NCI-H774 (cell line): ENCODE measurements at places on chromosomes 11 and 22.

DNA sequence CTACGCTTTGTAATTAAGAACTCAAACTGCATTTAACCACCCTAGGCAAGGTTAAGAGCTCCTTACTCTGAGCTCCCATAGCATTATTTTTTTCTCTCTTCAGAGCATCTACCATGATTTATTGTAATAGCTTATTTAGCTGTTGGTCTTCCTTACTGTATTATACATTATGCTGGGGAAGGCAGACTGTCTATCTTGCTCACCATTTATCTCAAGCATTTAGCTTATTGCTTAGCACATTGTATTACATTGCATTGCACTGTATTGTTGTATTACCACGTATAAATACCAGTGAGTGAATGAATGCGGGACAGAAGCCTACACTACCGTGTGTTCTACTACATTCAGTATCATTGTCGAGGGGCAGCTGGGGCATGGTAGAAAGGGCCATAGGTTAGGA, 324.3 kb downstream of the OPCML start:
- DNase-seq: no peak

DNA sequence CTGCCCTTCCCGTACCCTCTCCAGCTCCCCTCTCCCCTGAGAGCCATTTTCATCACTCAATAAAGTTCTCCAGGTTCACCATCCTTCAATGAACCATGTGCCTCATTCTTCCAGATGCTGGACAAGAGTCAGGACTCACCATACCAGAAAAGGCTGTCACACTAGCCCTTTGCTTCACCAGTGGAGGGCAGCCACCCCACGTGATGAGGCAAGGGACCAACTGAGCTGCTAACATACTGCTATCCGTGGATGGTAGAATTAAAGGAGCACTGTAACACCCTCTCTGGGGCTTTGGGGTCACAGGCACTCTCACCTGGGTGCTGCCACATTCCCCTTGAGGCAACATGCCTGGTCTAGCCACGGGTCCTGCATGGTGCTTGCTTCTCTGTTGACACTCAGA, 13.1 kb upstream of the OR5I1 start:
- DNase-seq: no peak

DNA sequence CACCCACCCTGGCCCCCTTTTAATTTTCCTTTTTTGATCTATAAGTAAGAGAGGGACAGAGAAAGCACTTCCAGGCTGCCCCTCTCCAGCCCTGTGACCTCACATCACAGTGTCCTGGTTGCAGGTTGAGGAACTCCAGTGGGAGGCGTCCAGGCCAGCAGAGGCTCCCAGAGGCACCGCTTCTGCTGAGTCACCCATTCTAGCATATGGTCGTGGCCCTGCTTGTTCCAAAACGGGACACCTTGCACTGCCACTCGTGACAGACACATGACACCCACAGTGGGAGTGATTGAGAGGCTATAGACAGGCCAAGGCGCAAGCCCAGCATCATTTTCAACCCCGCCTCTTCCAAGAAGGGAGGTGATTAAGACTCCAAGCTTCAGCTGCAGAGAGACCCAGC, 16.0 kb upstream of the TMPRSS4 start:
- no peak for DNase-seq

GRCh38 chr11:95306123-95306522, 75.1 kb upstream of the SESN3 start:
- no peak for DNase-seq

DNA sequence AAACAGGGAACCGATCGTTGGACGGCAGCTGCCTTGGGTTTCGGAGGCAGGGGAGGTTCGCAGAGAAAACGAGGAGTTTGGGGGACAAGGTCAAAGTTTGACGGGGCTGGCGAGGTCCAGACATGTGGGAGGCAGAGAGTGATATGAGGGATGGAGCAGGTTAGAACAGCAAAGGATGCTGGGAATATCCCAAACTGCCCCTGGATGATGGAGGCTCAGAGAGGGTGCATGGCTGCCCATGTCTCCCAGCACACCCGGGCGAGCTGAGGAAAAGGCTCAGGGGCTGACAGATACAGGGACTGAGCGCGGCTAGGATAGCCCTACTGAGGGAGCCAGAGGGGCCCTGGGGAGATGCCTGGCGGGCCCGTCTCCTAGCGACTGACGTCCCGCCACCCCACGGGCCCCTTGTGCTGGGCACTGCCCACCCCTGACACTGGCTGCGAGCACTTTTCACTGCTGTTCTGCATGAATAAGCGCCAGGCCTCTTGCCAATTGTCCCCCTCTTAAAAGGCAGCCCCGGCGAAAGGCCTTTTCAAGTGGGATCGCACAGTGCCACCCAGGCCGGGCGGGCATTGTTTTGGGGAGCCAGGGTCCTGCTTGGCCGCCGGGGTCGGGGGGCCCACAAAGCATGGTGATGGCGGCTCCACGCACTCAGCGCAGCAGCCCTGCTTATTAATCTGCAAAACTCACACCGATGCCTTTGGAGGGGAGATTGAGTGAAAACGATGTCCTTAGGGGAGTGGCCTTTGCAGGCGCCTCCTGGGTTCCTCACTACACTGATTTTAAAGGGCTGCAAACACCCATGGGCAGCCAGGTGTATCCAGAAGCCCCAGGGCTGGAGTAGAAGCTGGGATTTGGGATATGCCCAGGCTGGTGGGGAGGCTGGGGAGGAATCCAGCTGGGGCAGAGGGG, 90.0 kb upstream of the LINC01488 start:
- DNase-seq: no peak
